GOT3 (cell line): ENCODE measurements at places on chromosomes 3 and 15.

DNA sequence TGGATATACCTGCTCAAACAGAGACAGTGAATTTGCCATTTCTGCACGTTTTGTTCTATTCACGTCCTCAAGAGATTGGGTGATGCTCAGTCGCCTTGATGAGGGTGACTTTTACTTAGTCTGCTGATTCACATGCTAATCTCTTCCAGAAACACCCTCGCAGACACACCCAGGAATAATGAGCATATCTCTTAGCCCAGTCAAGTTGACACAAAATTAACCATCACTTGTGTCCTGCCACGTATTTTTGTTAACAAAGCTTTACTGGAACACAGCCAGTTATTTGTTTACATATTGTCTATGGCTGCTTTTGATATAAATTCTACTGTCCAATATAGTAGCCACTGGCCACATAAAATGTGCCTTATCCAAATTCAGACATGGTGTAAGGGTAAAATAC, 218.3 kb downstream of the FHIT start:
- no peak for DNase-seq

- no peak for DNase-seq
These were observed 61.9 kb downstream of the TRPM7 start for GRCh38 chr15:50624616-50625168.

- no peak for DNase-seq
These were observed 749.5 kb downstream of the ROBO1 start for GRCh38 chr3:79018265-79018664.

GRCh38 chr3:39550354-39551051, 83.0 kb downstream of the MOBP start:
- DNase-seq = no peak

GRCh38 chr3:71311661-71312046, 271.9 kb downstream of the FOXP1 start:
- DNase-seq = no peak

DNA sequence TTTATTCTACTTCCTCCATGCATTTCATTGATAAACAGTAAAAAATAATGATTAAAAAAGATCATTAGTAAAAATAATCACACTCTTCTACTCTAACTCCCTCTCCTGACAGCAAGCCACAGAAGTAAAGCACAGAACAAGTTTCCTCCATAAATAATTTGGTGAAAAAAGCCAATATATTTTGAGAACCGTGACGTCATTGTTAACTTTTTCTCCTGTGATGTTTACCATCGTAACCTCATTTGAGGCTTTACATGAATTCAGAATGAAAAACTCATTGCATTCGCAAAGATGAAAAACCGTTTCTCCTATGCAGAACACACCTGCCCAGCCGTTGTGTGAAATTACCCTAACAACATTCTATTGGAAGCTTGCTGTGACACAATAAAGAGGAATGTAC, 120.7 kb downstream of the NSUN3 start:
- no peak for DNase-seq

GRCh38 chr3:146375219-146375618, 94.1 kb downstream of the PLSCR2 start:
- no peak for DNase-seq

DNA sequence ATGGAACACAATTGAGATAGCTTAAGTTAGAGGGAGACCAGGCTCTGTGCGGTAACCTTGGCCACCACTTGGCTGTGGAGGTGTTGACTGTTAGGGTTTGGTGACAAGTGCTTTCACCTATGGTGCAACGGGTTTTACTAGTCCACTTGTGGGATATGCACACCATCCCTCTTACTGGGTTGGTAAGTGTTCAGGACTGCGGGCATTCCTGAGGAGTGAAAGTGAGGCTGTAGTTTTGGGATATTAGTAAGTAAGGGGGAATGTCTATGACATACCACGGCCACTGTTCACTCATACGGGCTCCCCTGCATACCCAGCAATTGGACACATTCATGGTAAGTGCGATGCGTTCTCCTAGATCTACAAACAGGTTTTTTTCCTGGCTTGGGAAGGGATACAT, 8.0 kb upstream of the RAD54L2 start:
- no peak for DNase-seq

GRCh38 chr15:71011503-71012155, 103.6 kb upstream of the THSD4 start:
- DNase-seq = no peak

DNA sequence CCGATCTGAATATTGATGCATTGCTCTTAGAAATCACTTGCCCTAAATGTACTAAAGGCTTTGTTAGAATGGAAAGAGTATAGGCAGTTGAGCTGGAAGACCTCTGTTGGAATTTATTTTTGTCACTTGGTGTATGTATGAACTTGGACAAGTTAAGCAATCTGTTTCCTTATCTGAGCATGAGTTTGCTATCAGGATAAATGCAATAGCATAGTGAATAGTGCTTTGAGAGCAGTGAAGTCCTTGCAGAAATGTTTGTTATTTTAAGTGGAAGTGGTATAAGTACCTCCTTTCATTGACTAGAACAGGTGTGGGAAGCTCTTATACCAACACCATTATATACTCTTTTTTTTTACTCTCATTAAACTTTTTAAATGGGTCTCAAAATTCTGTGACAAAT, 146.4 kb upstream of the ONECUT1 start:
- no peak for DNase-seq

- no peak for DNase-seq
These were observed 76.6 kb upstream of the RNF7 start for GRCh38 chr3:141661229-141662196.

DNA sequence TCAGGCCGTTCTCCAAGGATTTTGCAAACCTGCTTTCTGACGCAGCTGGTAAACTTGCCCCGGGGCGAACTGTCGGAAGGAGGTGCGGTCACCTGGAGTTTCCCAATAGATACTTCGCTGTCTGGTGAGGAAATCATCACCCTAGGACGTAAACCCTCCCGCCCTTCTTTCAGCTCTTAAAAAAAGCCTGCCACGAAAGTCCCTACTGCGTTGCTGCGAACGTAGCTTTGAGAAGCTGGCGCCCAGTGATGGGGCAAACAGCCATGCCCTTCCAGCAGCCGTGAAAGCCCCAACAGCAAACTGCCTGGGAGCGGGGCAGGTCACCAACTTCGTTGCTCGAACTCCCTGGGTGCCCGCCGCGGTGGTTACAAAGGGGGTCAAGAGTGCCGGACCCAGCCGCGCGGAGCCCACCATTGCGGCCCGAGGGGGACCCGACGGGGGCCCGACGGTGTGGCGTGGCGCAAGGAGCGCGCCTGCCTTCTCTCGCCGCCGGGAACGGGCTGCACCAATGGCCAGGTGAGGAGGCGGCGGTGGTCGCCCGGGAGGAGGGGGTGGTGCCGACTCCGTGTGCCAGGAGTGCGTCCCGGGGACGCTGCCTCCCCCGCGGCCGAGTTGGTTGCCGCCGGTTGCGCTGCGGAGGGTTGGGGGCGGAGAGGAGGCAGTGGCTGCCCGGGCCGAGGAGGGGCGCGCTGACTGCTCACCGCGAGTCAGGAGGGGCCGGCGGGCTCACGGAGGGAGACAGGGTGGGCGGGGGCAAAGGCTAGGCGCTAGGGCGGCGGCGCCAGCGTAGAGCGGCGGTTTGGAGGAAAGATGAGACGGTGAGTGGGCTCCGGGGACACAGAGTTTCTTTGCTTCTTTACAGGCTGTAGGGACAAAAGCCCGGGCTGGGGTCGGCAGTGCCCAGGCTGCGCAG, at the start of gene PHLDB2:
Gene PHLDB2, plus strand, starts transcription at position 205 of the 913 bp plus-strand sequence. CDS start 24,813 bp downstream, outside the sequence.
- no peak for DNase-seq

DNA sequence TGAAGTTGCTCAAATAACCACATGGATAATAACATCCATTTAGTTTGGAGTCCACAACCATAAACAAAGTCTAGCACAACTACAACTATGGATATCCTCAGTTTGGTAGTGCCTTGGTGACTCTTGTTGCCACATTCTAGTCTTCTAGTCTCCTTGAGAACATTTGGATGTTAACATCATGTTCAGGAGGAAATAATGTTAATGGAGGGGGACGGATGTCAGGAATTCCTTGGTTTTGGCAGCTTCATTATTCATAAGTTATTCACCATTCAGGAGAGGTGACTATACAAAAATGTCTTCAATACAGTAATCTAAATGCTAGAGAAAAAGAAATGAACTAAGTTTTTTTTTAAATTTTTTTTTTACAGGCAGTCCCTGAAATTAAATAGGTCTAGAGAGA, 26.4 kb upstream of the GABPB1 start:
- DNase-seq = no peak

GRCh38 chr3:111784001-111784400, 75.1 kb upstream of the PHLDB2 start:
- DNase-seq = no peak

DNA sequence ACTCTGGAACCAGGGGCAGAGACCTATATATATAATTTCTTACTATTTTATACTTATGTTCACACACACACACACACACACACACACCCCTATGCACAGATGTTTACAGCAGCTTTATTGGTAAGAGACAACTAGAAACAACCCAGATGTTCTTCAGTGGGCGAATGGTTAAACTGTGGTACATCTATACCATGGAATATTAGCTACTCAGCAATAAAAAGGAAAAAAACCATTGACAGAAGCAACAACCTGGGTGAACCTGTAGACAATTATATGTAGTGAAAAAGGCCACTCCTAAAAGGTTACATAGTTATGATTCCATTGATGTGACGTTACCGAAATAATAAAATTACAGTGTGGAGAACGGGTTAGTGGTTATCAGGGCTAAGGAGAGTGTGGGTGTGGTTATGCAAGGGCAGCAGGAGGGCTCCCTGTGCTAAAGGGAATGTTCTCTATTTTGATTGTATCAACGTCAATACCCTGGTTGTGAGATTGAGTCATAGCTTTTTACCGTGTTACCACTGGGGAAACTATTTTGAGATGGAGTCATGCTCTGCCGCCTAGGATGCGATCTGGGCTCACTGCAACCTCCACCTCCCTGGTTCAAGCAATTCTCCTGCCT, 85.5 kb downstream of the FLNB start:
- DNase-seq = no peak

DNA sequence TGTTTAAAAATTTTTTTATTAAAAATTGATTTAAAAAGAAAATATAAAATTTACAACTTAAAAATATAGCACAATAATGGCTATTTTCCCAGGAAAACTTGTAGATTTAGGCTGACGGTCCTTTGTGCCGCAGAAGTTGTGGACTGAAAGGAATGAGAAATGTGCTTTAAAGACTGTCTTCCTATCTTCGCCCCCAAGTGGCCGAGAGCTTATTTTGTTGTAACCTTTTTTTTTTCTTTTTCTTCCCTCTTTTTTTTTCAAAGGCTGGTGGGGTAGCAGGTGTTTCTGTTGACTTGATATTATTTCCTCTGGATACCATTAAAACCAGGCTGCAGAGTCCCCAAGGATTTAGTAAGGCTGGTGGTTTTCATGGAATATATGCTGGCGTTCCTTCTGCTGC, 15.5 kb downstream of the SLC25A26 start:
- DNase-seq = no peak

DNA sequence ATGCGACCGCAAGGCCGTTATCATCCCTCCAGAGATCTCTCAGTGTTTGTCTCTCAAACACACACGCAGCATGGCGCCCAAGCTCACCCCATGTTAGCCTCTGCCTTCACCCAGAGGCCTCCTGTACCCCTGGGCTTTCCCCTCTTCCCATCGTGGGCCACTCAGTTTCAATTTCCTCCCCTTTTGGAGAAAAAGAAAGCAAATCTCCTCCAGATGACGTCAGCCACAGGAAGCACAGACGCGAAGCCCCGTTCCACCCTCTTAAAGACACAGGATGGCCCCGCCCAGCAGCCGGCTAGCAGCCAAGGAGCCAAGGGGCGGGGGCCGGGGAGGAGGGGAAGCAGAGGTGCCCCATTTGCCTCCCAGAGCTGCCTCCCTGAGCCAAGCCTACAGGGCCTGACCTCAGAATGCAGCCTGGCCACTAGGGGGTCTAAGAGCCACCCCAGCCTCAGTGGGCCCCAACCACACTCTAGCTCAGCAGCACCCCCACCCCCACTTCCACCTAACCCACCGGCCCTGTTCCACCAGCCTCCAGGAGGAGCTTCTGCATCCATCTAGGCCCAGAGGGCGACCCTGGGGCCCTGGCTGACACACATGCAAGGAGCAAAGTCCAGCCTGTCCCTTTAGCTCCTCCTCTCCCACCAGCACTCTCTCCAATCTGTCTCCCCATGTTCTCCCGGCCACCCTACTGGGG, 26.5 kb downstream of the ATRIP start:
- peak; percentile 66 for DNase-seq

GRCh38 chr3:61724801-61725200, 163.4 kb downstream of the PTPRG start:
- no peak for DNase-seq

DNA sequence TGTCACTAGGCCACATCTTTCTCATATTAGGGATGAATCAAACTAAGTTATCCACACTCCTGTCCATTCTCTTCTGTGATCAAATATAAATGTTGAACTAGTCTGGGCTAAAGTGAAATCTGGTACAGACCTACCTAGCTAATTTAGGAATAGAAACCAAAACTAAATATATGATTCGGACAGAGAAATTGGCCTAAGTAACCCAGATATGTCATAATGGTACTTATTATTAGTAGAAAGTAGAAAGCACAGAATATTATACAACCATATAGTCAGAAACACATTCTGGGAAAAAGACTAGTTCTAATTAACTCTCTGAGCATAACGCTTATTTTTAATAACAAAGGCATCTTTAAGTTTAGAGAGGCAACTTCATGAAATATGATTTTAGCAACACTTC, 389.0 kb downstream of the LSAMP start:
- no peak for DNase-seq

DNA sequence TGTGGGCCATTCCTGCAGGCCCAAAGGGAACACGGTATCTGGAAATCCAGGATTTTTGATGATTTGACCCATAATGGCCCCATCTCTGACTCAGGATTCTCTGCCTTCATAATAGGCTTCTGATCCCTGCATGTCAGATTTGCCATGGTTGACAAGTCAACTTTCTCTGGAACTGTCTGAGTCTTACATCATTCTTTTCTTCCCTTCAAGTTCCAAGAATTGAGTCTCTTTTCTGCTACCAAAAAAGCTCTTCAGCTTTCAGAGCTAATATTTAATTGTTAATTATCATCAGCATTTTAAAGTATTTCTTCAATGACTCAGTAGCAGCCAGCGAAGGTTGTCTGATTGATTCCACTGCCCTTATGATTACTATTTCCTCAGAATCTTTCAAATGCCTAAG, 244.4 kb upstream of the COL8A1 start:
- DNase-seq = no peak

- no peak for DNase-seq
These were observed 512.7 kb downstream of the FOXP1 start for GRCh38 chr3:71070497-71071463.

- no peak for DNase-seq
These were observed 743.3 kb upstream of the EPHA6 start for GRCh38 chr3:96071097-96071496.

DNA sequence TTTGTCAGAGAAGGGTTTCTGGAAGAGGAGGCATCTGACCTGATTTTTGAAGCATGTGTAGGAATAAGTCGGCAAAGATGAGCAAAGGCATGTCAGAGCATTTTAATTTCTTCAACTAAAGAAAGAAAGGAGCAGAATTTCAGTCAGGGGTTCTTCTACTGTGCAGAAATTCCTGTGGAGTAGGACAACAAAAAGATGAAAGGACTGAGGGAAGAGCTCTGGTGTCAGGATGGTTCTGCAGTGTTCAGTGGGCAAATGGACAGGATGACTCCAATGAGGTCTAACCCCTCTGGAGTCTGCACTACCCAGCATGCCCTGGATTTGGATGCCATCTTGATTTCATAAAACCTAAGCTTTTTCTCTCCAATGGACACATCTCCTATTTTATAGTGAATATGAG, 47.7 kb upstream of the SIAH2 start:
- no peak for DNase-seq

- no peak for DNase-seq
These were observed 5.2 kb downstream of the HYAL2 start for GRCh38 chr3:50317300-50317699.
